Heart right ventricle (tissue), 16 donors: ENCODE measurements at places on chromosomes 13 and 19. TPM values are rescaled to one million over a fixed set of nuclear protein-coding genes. Genes with fewer than 3 reads are reported as not detected.

DNA sequence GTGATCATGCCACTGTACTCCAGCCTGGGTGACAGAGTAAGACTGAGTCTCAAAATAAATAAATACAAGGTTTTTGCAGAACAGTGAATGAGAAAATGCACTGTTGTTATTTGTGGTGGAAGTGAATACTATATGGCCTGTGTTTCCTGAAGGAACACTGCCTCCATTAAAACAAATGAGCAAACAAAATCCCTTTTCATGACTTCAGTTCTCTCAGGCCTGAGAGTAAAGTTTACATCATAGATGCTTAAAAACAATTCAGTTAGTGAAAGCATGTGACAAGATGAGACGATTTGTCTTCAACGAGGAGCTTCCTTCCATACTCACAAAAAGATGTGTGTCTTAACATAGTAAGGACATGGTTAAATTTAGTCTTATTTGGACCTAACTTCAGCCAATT lies 14.4 kb downstream of the SPINT2 start:
- DNase-seq = no peak

GRCh38 chr19:35341565-35342225 lies 6.0 kb upstream of the FFAR1 start:
- DNase-seq = no peak

- DNase-seq = no peak
Measured at GRCh38 chr19:10884274-10884673, 12.9 kb downstream of the CARM1 start.

DNA sequence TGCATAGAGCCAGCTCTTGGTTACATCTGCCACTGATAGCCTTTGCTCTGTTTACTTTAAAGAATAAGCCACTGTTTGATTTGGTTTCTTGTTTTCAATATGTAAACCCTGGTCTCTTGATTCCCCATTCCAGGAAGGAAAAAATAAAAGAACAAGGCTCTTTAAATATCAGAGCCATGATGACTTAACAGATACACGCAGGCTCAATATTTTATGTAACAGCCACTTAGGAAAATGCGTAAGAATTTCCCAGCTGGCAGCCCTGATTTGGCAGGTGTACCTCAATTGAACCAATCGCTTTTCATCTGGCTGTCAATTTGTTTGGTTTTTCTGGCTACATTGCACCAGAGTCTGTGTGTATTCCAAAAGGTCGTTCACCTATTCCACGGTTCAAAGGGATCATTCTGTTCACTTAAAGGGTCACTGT lies 65.6 kb downstream of the IRS2 start:
- DNase-seq = no peak

DNA sequence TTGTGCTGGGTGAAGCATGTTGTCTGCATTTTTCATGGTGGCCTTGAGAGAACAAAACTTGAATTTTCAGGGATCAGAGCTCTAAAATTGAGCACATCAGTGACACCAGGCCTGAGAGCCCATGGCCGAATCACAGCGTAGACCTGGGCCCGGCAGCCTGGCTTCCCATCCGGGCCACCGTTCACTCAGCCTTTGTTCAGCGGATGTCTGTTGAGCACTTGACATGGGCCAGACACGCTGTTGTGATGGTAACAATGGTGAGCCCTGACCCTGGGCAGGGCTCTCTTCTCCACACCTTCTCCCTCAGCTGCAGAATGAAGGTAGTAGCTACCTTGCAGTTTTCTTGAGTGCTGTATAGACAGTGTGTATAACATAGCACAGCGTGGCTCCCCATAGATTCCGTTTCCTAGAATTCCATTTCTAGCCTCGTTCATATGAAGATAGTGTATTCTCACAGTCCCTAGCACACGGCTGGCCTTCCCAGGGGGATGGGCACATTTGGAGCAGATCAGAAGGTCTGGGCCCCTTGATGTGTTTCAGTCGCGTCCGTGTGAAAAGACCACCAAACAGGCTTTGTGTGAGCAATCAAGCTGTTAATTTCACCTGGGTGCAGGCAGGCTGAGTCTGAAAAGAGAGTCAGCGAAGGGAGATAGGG lies 75.3 kb downstream of the RAB20 start:
- no peak for DNase-seq

DNA sequence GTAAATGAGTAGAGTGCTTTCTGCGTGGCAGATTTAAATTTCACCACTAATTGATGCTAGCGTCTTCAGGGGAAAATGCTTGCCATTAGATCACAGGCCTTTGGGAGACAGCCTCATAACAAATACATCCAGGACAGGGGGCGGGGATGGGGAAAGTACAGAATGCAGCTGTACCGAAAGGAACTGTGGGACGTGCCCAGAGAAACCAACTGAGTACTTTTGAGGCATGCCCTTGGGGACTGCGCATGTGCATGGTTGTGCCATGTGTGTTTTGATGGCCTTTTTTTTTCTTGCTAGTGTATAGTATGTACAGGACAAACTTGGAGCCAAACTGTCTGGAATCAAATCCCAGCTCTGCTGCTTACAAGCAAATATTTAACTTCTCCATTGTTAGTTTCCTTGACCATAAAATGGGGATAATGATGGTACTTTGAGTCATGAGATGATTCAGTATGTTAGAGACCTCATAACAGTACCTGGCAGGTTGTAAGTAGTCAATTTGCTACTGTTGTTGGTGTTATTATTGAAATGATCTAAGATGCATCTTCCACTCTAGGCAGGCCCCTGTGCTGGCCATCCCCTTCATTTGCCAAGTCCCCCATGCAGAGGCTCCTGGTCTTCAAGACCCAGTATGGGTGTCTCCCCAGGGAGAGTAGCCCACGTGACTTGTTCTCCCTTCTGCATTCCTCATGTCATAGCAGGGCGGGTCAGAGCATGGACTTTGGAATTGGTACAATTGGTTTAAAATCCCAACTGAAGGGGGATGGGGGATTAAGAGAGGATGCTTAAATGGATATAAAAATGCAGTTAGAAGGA lies 68.3 kb upstream of the NPAS1 start:
- no peak for DNase-seq

GRCh38 chr19:12938779-12939601 lies 581 bp downstream of the CALR start:
- no peak for DNase-seq

GRCh38 chr13:43316946-43317353 lies 293.6 kb downstream of the DNAJC15 start:
- no peak for DNase-seq

GRCh38 chr13:110592665-110593064 lies 22.7 kb upstream of the NAXD start:
- DNase-seq = no peak

DNA sequence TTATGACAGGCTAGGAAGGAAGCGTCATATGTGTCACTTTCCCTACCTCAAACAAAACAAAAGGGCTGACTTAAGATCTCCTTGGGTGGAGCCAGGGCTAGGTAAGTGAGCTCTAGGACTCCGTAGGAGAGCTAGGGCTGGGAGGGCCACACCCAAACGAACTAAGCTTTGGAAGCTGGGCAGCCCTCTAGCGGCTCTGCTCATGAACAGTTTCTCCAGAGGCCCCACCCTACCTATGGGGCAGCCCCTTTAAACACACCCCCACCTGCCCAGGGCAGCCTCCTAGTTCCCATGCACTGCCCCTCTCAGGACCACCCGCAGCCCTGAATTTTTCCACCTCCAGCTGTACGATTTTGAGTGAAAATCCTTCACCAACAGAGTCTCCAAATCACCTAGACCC lies 3.5 kb downstream of the PEG3 start:
- DNase-seq = no peak

- DNase-seq = peak; percentile 49
Measured at GRCh38 chr19:2477732-2478191, 1.8 kb downstream of the GADD45B start.

DNA sequence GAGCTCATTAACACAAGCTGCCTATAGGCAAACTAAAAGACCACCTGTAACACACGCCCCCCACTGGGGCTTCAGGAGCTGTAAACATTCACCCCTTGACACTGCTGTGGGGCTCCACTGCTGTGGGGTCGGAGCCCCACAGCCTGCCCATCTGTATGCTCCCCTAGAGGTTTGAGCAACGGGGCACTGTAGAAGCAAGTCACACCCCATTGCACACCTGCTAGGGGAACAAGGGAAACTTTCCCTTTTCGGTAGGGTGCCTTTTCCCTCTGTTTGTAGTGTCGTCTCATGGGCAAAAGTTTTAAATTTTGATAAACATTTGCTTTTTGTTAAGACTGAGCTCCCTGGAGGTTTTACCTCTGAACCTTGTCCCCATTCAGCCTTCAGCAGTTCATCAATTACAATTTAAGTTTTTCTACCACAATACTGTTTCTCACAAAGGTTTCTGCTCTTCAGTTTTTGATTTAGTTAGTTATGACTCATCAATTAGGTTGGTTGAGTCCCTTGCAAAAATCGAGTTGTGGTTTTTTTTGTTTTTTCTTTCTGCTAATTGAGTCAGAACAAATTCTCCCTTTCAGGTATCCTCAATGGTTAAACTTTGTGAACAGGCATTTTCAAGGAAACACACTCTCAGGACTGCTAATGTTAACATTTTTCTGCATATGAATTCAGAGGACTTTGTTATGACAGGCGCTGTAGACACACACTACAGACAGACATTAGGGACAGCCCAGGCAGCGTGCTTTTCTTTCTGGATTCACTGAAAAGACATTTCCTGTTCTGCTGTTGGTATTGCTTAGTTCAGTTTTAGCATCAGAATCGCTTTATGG lies 35.1 kb downstream of the ZNF433 start:
- DNase-seq = no peak

DNA sequence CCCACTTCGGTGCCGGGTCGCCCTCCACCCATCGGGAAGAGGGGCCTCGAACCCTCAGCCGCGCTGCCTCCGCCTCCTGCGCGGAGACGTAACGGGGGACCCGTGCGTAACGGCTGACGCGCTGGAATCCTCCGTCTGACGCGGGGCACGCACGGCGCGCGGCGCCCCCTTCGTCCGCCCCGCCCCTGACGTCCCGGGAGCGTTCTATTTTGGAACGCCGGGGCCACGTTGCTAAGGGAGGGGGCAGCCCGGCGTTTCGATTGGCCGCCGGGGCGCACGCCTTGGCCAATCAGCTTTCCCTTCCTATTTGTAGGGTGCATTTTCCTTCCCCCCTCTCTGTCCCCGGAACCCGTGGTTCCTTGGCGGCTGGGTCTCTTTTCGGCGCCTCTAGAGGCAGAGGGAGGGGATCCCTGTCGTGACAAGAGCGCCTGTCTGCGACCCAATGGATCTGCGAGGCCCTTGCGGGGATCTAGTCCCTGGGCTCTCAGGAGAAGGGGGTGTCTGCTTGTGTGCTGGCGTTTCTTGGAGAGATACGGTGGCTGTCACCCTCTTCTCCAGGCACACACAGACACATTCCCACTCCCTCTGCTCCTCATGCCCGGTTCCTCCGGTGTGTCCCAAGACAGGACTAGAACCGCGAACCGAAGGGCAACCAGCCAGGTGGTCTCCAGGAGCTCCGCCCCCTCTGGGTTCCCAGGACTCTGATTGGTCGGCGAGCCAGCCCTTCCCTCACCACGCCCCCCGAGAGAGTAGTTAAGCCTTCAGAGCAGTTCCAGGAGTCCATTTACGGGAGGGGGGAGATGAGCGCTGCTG lies 1.5 kb downstream of the FOSB start:
- peak; percentile 93 for DNase-seq

- no peak for DNase-seq
Measured at GRCh38 chr19:51514866-51515481, 13.4 kb upstream of the SIGLEC12 start.

DNA sequence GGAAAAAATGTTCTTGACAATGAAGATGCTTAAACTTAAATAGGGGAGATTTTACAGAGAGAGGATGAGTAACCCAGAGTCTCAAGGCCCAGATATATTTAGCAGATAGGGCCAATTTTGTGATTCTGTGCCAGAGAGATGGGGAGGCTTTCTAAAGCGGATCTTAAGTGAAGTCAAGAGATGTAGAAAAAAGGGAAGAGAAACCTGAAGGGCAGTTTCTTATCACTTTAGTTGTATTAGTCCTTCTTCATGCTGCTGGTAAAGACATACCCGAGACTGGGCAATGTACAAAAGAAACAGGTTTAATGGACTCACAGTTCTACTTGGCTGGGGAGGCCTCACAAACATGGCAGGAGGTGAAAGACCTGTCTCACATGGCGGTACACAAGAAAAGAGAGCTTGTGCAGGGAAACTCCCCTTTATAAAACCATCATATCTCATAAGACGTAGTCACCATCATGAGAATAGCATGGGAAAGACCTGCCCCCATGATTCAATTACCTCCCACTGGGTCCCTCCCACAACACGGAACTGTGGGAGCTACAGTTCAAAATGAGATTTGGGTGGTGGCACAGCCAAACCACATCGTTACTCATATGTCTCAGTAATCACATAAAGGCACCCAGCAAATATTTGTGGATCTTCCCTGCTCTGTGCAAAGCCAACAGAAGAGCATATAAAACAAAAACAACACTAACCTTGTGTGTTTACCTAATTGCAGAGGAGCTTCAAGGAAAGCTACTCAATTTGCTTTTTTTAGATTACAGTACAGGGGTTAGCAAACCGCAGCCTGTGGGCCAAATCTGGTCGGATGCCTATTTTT lies 102.6 kb upstream of the MYCBP2 start:
- no peak for DNase-seq

DNA sequence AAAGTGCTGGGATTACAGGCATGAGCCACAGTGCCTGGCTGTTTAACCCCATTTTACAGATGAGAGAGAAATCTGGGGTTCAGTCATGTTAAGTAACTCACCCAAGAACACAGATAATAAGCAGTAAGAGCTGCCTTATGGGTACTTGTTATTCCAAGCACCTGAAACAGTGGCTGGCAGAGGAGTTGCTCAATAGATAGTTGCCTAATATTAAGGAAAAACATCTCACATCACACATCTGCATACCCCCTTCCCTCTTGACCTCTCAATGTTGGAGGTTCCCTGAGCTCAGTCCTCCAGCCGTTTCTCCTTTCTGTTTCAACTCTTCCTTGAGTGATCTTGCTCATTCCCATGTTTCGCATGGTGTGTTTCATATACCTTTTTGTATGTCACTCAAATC lies 401.9 kb downstream of the KLF12 start:
- no peak for DNase-seq

GRCh38 chr19:11699931-11700794 lies 38.6 kb downstream of the ZNF823 start:
- no peak for DNase-seq

GRCh38 chr13:49097374-49097773 lies 121.7 kb downstream of the FNDC3A start:
- DNase-seq = no peak

ZNF45 gene
- 10.7 TPM for total RNA-seq

IFT88 gene
- total RNA-seq = 7.4 TPM

ATP4B gene
- total RNA-seq = not detected

IL17D gene
- 0.81 TPM for total RNA-seq

ZNF547 gene
- total RNA-seq = 4.2 TPM

MEIS3 gene
- 1.1 TPM for total RNA-seq

PLPPR3 gene
- total RNA-seq = not detected

PRTN3 gene
- total RNA-seq = not detected

CERS1 gene
- 0.44 TPM for total RNA-seq

CYP4F8 gene
- total RNA-seq = not detected
